Activated naive CD4-positive, alpha-beta T cell treated with anti-CD3 and anti-CD28 coated beads for 36 hours (primary cell): ENCODE measurements at places on chromosomes 12 and 14.

DNA sequence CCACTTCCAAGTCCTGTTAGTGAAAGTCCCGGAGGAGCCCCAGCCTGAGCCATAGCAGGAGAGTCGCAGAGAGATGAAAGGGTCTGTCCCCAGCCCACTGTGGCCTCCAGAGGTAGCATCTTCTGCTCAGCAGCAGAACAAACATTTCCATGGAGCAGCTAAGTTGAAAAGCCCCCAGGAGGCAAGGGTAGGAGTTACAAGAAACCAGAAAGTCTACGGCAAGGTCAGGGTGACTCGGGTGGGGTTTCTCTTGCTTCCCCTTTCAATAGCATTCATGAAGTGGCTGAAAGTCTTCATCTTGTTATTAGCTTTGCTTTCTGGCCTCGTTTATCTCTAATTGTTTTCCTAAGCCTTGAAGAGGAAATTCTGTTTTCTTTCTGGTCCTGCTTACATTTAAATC is 151.2 kb upstream of the DIO3 start:
- DNase-seq: no peak

GRCh38 chr14:25945746-25946145 is 652.1 kb downstream of the NOVA1 start:
- no peak for DNase-seq

DNA sequence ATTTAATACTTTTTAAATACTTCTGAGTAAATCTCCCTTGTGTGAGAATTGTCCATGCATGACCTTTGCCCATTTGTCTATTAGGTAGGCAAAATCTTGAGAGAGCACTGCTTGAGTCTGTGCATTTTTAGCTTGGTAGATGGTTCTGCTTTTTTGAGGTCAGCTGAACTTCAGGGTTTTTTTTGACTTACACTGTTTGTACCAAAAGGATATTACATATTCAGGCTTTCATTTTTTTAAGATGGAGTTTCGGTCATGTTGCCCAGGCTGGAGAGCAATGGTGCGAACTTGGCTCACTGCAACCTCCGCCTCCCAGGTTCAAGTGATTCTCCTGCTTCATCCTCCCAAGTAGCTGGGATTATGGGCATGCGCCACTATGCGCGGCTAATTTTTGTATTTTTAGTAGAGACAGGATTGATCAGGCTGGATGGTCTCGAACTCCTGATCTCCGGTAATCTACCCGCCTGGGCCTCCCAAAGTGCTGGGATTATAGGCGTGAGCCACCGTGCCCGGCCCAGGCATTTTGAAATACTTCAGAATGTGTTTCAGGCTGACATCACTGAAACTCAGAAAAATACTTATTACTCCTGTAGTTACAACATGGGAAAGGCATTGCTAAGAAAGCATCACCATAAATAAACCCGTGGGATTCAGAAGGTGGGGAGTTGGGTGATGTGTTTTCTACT is 11.1 kb downstream of the RASSF3 start:
- no peak for DNase-seq

DNA sequence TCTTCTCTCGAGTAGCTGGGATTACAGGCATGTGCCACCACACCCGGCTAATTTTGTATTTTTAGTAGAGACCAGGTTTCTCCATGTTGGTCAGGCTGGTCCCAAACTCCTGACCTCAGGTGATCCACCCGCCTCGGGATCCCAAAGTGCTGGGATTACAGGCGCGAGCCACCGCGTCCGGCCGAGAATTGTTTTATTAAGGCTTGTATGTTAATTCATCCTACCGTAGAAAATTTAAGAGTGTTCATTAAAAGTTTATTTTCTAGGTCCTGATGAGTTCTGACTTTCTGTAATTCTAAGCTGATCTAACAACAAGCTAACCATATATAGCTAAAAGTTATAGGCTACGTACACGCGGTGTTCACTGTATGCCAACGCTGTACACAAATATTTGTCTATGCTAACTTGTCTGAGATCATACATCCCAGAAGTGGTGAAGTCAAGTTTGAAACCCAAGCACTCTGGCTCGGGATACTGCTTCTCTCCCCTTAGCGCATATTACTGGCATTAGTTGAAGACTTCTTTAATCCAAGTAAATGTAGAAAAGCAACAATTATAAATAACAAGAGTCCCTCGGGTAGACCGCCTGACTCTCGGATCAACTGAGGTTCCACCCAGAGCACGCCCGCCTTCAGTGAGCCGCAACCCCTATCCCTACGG is 570 bp upstream of the MRPS35 start:
- no peak for DNase-seq
